ENCODE measurements at places on chromosomes 4 and X.

GRCh38 chr4:149751174-149751573 is 64.5 kb downstream of the IQCM start:
- no peak for DNase-seq

GRCh38 chr4:69362351-69362750 is 82.1 kb downstream of the UGT2B28 start:
- DNase-seq, result no peak

DNA sequence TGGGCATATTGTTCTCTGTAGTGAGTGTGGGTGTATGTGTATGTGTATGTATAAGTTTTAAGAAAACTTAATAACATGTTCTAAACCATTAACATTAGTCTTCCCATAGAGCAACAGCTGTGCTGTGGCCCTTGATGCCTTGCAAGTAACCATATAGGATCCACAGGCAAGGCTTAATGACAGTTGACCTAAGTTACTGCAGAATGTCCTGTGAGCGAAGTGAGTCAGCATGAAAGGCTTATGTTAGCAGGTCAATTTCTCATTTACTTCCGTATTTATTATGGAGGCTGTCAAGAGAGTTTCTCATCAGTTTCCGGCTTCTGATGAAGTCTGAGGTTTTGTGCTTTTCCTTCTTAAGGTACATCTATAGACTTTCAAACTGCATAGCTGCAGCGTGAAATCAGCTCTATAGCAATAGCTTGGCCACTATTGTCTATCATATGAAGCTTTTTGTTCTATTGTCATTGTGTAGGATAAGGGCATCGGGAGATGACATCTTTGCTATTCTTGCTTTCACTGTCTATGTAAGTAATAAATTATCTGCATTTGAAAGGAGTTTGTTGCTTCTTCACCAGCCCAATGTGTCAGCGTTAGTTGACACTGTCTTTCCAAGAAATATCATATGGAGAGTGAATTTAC is 1153.4 kb upstream of the AGA start:
- no peak for DNase-seq

DNA sequence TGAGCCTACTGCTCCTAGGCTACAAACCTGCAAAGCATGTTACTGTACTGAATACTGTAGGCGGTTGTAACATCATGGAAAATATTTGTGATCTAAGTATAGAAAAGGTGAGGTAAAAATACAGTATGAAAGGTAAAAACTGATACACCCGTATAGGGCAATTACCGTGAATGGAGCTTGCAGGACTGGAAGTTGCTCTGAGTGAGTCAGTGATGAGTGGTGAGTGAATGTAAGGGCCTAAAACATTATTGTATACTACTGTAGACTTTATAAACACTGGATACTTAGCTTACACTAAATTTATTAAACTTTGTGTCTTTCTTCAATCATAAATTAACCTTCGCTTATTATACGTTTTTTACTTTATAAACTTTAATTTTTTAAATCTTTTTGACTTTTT is 3.7 kb downstream of the KIF4A start:
- no peak for DNase-seq

- no peak for DNase-seq
These were observed 62.5 kb upstream of the ENPP6 start for GRCh38 chr4:184280137-184280536.

DNA sequence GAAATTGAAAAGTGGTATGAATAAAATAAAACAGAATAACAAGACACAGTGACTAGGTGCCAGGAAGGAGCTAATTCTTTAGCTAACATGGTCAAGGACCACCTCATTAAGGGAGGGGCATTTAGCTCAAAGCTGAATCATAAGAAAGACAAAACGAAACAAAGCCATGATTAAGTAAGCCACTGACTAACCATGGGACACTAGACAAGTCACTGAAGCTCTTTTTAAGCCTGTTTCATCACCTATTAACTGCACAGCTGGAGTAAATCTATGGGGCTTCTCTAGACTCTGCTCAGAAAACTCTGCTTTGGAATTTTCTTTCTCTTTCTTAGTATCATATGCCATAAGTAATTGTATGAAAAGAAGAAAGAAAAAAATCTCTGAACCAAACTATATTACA is 49.8 kb upstream of the C1QTNF7 start:
- no peak for DNase-seq

DNA sequence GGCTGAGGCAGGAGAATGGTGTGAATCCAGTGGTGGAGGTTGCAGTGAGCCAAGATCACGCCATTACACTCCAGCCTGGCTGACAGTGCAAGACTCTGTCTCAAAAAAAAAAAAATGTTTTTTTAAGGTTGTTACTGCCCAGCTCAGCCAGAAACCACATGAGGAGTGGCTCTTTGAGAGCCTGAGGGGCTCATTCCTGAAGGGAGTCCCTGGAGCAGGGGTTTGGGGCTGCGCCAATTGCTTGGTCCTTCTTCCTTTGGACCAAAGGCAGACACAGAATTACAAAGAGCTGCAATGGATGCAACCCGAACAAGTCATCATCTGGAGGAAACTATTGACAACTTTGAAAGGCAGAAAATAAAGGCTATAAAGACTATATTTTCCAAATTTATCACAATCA is 60.6 kb upstream of the WWC2 start:
- DNase-seq, result no peak

DNA sequence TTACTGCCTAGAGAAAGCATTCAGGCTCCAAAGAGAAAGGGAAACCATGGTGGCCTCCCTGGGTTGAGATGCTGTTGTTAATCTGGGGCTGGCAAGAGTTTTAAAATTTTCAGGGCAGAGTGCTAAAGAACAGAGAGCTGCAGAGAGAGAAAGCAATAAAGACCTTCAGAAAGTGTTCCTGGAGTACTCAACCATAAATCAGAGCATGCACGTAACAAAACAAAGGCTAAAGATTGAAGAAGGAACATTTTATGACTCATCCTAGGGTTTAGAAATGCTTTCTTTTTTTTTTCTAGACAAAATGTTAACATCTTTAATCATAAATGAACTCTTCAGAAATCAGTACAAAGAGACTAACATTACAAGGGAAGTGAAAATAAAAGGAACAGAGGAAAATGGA is 562.3 kb upstream of the NDST4 start:
- DNase-seq, result no peak

- no peak for DNase-seq
These were observed 43.8 kb downstream of the TNIP2 start for GRCh38 chr4:2712261-2712842.

DNA sequence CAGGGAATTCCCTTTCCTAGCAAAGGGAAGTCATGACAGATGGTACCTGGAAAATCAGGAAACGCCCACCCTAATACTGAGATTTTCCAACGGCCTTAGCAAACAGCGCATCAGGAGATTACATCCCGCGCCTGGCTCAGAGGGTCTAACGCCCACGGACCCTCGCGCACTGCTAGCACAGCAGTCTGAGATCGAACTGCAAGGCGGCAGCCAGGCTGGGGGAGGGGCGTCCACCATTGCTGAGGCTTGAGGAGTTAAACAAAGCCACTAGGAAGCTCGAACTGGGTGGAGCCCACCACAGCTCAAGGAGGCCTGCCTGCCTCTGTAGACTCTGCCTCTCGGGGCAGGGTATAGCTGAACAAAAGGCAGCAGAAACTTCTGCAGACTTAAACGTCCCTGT is 507.7 kb downstream of the ZIC3 start:
- DNase-seq, result no peak

- no peak for DNase-seq
These were observed 54.1 kb downstream of the ARHGAP10 start for GRCh38 chr4:147786031-147786430.

GRCh38 chr4:83207497-83208101 is 77.0 kb downstream of the COQ2 start:
- no peak for DNase-seq

DNA sequence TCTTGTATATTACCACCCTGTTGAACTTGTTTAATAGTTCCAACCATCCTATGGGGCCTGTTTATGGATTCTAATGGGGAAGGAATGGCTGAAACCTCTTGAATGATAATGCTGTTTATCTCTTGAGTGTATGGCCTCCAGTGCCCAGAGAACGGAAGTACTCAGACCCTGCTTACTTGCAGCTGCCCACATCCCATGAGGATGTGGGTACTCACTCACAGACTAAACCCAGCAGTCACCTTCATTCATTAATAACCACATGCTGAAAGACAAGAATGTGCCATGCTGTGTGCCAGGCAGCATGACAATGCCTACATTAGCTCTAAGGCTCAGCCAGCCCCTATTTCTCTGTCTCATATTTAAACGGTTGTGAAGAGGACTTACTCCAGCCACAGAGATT is 5.9 kb upstream of the ARMCX5 start:
- no peak for DNase-seq

GRCh38 chrX:118024482-118024881 is 92.1 kb downstream of the KLHL13 start:
- DNase-seq, result no peak

GRCh38 chrX:153492543-153492942 is 2.2 kb upstream of the BGN start:
- DNase-seq, result no peak

DNA sequence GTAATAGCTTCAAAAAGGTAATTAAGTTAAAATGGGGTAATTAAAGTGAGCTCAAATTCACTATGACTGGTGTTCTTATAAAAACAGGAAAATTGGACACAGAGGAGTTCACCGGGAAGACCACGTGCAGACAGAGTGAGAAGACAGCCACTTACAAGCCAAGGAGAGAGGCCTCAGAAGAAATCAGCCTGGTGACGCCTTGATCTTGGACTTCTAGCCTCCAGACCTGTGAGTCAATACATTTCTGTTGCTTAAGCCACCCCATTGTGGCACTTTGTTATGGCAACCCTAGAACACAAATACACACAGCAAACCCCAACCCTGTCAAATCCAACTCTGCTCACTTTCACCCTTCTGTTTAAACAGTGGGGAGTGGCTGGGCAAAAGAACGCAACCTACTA is 4.1 kb upstream of the CD38 start:
- DNase-seq, result no peak

DNA sequence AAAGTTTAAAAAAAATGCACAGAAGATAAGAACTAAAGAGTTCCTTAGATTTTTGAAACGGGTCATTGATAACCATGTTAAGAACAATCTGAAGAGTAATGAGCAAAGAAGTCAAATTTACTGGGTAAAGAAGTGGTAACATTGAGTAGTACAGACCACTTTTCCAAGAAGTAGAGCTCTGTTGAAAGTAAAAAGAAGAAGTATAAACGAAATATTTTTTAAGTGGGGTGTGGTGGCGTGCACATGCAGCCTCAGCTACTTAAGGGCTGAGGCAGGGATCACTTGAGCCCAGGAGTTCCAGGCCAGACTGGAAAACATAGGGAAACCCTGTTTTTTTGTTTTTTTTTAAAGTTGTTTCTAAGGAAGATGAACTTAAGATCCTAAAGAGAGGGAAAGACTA is 68.5 kb downstream of the UBA6 start:
- DNase-seq, result no peak

- no peak for DNase-seq
These were observed 1850.2 kb upstream of the AGA start for GRCh38 chr4:179292468-179292867.

GRCh38 chr4:110475881-110476818 is at the start of gene ENPEP:
Gene ENPEP (plus strand): TSS chr4:110476155. CDS start chr4:110476415, 260 bp downstream.
- DNase-seq, result no peak

DNA sequence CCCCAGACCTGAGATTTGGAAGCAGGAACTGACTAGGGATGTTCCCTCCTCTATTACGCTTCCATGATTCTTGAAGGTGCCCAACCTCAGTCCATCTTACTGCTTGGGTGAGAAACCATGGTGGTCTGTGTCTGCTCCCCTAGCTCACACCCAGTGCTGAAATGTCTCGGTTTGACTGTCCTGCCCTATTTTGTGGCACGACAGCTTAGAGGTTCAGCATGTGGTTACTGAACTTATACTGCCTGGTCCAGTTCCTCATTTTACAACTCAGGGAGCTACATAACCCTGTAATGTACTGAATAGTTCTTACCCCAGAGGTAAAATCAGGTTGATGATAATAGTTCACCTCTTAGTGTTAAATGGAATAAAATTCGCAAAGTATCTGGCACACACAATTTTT is 203.1 kb downstream of the RBM46 start:
- DNase-seq, result no peak

GRCh38 chr4:77044461-77045150 is 31.2 kb downstream of the CCNI start:
- no peak for DNase-seq

DNA sequence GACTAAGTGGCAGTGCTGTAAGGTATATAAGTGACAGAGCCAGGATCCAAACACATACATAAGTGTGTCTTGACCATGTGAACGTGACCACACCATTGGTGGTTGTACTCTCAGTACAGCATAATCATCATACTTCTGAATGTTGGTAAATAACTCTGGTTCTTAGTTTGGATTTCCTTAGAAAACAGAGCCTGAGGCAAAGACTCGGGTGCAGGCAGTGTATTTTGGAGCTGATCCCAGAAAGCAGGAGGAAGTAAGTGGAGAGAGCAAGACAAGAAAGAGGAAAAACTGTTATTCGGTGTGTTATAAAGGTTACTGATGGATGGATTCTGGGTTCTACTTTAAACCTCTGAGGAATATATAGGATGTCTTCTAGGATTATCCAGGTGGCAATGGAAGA is 127.9 kb downstream of the SLC39A8 start:
- no peak for DNase-seq

GRCh38 chrX:44705817-44706551 is 137.8 kb upstream of the DUSP21 start:
- DNase-seq, result no peak

DNA sequence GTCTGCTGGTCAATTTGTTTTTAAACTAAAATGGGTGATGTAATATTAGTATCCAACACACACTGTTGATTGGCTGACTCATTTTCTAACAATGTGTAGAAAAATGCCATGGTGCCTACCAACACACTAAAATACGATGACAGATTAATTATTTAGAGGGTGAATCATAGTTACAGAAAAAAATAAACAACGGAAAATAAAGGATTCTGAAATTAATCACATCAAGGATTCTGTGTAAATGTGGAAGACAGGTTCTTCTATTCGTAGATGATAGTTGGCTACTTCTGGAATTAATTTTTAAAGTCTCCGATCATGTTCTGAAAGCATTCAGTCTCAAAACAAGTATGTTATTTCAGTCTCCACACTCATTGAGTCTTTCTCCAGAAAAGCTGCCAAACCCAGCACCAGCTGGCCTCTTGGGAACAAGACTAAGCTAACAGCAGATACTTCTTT is 8.2 kb upstream of the IQCM start:
- no peak for DNase-seq

DNA sequence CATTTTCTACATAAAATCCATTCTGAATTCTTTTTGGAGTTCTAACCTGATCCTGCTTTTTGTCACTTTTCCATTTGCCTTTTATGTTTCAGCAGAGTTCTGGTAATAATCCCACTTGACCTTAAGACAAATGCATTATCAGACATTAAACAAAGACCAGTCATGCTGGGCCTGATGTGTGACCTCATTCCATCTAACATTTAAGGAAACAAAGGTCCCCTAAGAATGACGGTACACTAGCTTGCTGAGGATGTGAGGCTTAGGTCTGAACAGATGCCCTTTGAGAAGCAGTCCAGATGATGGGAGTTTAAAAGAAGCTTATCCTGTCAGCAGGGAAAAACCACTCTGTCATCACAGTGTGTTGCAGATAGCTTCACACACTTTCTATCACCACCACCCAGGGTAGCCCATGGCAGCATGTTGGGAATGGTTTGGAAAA is 38.1 kb upstream of the PDE5A start:
- DNase-seq, result no peak

- DNase-seq, result no peak
These were observed 12.3 kb upstream of the RAP2C start for GRCh38 chrX:132231587-132231986.

All from activated naive CD8-positive, alpha-beta T cell treated with anti-CD3 and anti-CD28 coated beads, Interleukin-2, amount 10 ng/mL, durations not matched to agents 7 days and 5 days (primary cell).